ENCODE measurements at places on chromosomes 2 and 18.
A peak's percentile ranks its signal among the peaks of the same experiment; 100 is the strongest.

GRCh38 chr2:97988722-97989121 is 7.0 kb downstream of the TMEM131 start:
- DNase-seq: no peak

DNA sequence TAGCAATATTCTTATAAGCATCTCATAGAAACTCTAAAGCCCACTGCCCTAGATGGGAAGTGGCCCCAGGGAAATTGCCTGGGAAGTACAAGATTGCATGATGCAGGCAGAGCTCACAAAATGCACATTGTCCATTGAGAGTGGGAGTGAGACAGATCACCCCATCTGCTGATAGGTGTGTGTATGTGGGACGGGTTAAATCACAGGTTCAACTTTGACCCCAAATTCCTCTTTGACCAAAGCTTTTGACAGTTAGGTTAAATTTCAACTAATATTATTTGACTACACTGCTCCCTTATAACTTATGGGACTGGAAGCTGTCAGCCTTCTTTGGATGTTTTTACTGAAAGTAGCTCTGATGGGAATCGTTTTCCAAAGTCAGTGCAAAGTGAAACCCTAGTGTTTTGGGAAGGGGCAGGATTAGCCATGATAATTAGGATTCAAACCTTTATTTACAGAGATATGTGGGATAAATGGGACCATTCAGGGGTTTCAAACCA is 11.4 kb upstream of the FABP1 start:
- no peak for DNase-seq

GRCh38 chr2:40658941-40659340 is 207.1 kb upstream of the SLC8A1 start:
- DNase-seq: peak; percentile 5

DNA sequence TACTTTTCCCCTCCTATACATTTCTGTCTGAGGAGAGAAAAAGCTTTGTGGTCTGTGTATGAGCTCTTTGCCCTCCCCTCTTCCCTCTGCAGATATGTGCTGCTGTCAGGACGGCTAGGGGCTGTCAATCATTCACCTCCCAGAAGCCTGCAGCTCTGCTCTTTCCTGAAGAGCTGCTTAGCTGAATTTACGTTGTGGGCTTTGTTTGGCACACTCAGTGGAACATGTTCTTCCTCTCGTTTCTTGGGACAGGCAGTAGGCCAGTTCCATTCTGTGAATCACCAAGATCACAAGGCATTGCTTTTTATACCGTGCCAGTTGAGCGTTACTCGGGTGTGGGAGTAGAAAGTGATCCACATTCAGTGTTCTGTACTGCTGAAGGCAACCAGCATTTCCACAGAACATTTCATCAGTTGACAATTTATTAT is 136.7 kb downstream of the LAMA3 start:
- no peak for DNase-seq

DNA sequence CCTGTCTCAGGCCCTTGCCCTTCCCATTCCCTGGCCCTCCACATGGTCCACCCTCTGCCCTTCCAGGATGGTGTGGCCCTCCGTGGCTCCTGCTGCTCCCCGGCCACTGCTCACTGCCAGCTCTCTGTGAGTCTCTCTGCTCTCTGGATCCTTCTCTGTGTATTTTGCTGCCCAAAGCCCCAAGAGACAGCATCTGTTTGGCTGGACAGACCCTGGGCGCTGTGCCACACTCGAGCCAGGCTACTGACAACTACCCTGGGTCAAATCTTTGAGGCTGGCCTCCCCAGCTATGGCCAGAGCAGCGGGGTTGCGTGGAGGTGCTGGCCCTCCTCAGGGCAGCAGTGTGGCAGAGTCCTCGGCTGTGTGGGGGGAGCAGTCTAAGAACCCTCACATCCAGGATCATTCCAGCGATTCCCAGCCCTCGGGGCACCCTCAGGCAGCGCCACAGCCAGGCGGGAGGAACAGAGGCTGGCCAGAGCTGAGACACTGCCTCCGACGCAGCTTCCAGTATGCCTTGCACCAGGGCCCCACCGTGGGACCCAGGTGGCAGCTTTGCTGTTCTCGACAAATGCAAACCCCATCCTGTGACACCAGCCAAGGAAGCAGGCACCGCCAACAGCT is 139.4 kb upstream of the GLI2 start:
- no peak for DNase-seq

DNA sequence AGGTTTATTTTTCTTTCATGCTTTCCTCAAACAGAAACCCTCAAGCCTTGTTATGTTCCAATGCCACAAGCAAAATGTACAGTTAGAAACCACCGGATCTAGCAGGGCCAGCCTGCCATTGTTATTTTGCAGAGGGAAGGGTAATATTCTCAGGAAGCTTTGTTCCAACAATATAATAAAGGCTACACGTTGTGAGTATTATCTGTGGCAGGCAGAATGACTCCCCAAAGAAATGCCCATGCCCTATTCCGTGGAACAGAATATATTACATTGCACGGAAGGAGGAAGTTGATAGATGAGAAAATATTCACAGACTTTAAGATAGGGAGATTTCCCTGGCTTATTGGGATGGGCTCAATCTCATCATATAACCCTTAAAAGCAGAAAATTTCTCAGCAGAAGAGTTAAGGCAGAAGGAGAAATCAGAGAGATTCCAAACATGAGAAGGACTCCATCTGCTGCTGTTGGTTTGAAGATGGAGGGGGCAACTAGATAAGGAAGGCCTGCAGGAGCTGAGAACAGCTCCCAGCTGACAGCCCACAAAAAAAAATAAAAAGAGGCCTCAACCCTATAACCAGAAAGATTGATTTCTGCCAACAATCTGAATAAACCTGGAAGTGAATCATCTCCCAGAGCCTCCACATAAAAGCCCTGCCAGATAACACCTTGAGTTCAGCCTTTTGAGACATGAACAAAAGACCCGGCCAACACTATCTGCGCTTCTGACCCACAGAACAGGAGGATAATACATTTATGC is 466.6 kb downstream of the LPIN1 start:
- DNase-seq: no peak

DNA sequence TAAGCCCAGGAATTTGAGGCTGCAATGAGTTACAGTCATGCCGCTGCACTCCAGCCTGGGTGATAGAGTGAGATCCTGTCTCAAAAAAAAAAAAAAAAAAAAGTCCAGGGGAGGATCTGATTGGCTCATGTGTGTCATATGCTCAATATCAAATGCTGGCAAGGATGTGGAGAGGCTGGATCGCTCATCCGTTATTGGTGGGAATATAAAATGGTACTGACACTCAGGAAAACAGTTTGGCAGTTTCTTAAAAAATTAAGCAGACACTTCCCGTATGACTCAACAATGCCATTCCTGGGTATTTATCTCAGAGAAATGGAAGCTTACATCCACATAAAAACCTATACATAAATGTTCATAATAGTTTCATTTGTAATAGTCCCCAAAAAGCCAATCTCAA is 68.9 kb downstream of the MEX3C start:
- DNase-seq: no peak

GRCh38 chr2:172249986-172250385 is 147.3 kb upstream of the DLX2 start:
- peak; percentile 47 for DNase-seq

- no peak for DNase-seq
Observed at GRCh38 chr2:222884805-222885424, 24.1 kb downstream of the ACSL3 start.

DNA sequence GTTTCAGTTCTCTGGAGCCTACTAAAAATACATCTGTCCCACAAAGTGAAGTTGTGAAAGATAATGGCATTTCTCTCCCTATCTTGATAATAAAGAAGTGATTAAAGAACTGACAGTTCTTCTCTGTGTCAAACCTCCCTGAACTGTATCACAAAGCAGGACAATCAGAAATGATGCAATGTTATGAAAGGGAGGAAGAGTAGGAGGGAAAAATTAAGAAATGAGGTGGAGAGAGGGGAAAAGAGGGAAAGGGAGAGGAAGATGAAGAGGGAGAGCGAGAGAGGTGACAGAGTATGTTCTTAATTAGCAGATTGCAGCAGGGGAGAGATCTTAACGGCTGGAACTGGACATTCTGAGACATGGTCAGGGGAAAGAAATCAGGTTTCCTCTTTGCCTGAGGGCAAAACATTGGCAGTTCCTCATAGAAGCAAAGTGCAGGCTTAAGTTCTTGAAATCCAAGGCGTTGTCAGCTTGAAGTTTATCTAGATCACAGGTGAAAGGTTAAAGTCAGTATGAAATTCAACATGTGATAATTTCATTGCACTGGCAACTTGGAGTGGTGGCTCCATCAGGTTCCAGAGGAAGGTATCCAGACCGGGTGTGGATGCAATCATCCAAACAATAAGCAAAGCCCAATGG is 54.6 kb downstream of the RDH14 start:
- no peak for DNase-seq

DNA sequence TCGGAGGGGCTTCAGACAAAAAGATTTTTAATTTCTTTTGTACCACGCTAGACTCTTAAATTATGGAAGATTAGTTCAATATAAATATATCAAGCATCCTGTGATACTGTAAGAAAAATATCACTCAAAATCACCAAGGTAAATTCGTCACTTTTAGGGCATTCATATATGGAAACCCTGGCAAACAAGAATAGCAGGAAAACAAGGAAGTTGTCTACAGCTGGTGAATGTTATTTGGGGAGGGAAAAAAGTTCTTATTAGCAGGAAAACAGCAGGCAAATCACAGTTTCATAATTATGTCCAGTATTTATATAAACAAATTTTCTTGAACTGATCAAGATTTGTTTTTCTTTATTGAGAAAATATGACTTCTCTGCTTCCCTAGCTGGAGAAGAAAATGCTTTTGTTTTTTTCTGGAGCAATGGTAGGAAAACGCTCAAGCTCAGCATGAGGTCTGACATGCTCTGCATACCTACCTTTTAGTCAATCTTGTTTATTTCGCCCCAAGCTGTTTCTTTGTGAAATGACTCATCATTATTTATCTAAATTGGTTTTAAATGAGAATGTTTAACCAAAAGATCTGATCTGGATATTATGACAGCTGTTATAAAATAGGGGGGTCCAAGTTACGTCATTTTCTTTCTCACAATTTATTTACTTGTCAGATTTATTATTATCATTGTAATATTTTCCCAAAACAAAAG is 14.7 kb downstream of the LINC00305 start:
- no peak for DNase-seq

DNA sequence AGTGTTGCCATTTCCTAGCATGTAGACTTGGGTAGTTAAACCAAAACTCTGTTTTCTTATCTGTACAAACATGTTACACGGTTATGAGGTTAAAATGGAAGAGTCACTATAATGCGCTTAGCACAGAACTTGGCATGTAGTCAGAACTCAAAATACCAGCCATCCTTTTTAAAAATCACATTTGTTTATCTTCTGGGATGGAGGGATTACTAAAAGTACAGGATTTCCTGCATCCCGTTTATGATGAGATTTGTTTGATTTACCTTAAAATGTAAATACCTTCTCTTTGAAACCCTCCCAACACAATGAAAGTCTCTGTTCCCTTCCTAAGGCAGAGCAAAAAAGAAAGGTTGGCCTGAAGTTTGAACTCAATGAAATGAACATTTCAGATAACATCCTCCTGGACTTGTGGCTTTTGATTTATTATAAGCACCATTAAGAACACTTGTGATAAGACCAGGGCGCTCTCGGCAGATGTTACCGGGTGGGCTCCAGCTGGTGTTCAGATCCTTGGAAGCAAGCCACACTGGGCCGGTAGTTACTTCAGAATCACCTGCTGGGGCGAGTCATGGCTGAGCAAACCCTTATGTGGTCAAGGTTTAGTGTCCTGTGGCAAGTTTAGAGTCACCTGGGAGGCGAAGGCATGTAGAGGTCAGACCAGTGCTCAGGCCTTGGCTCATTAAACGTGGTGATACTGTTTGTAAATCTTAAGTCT is 105.7 kb downstream of the MGAT5 start:
- no peak for DNase-seq

DNA sequence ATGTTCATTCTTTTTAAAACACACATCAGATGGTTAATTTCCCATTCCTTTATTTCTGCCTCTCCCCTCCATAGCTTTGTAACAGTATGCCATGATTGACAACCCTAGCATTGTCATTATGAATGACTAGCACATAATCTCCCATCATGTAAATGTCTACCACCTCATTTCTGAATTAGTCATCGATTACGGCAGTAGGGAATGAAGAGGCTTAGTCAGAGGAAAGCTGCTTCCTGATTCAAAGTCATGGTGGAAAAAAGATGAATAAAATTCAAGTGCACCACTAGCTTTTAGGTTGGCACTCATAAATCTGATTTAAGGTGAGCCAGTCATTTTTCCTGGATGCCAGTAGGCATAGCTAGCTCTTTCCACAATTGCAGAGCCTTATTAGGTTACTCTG is 19.1 kb upstream of the ACMSD start:
- DNase-seq: peak; percentile 54

DNA sequence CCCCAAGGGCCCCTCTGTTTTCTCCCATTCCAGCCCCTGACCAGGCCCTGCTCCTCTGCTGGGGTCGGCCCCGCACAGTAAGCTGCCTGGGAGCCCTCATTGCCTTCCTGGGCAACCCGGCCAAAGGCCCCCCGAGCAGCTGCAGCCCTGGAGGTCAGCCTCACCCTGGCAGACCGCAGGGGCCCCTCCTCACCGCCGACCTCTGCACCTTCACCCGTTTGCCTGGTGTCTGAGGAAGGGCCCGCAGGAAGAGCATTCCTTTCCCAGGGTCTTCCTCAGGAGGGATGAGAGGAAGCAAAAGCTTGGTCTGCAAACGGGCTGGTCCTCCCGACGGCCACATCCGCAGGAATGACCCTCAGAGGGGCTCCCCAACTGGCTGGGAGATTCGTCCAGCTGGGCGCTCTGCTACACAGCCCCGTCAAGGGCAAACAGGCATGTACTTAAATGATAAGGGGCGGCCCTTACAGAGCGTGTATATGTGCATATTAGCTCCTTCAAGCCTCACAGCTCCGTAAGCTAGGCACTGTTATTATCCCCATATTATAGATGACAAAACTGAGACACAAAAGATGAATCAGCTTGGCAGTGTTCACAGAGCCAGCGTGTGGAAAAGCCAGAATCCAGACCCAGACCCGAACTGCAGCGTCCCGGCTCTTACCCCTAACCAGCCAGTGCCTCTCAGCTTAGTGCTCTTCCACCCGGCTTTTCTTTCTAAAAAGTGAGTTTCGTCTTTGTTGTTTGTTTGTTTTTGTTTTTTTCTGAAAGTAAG is 52.8 kb downstream of the SLC4A1AP start:
- DNase-seq: no peak
